ENCODE measurements at places on chromosomes 16 and 17.
A peak's percentile ranks its signal among the peaks of the same experiment; 100 is the strongest.

GRCh38 chr17:49193513-49194296, 16.7 kb downstream of the GNGT2 start:
- peak; percentile 72 for DNase-seq

DNA sequence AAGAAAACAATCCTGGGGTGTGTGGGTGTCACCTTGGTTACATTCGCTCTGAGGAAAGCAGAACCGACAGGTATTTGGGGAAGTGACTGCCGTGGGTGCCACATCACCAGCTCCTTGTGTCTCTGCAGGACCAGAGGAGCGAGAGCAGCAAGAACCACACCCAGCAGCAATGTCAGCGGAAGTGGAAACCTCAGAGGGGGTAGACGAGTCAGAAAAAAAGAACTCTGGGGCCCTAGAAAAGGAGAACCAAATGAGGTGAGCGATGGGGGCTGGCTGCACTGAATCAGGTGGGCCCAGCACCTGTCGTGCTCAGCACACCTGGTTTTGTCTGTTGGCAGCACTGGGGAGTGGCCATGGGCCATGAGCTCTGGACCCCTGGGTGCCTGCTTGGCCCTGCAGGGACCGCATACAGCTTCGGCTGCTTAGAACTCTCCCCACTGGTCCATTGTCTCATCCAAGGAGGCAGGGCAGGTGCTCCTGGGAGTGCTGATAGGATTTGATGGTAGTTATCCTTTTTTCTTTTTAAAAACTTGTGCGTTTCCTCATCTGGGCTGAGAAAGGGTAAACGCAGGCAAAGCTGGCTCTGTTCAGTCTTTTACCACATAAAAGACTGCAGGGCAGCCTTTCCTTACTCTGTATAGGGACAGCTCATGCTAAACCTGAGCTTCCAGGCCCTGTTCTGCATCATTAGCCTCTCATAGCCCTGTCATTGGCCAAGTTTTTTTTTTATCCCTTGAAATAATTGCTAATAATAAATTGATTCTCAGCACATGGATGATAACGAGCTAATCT, 29.4 kb downstream of the HMOX2 start:
- no peak for DNase-seq

- peak; percentile 97 for DNase-seq
Measured at GRCh38 chr16:68658341-68658973, 13.3 kb downstream of the CDH3 start.

GRCh38 chr17:34847938-34848337, 113.3 kb downstream of the CCT6B start:
- DNase-seq = no peak

GRCh38 chr17:15303851-15304250, 37.5 kb downstream of the TEKT3 start:
- no peak for DNase-seq

DNA sequence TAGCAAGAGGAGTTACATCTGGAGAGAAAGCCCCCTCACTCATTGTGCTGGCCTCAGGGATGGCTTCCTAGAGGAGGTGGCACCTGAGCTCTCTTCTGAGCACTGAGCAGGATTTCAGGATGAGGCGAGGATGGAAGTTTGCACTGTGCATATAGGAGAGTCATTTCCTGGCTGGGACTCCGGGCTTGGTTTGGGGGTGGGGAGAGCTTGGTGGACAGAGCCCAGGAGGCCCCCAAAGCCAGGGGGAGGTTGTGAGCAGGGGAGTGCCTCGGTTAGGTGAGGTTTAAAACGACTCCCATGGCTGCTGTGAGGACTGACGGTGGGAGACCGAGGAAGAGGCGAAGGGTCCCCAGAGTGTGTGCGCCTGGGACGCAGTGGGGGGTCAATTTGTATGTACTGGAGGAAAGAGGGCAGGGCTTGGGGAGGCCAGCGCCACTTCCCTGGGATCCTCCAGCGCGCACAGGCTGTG, 1.2 kb downstream of the CAMKK1 start:
- DNase-seq = peak; percentile 35

- DNase-seq = no peak
Measured at GRCh38 chr16:88456356-88457292, 3.5 kb downstream of the ZFPM1 start.

DNA sequence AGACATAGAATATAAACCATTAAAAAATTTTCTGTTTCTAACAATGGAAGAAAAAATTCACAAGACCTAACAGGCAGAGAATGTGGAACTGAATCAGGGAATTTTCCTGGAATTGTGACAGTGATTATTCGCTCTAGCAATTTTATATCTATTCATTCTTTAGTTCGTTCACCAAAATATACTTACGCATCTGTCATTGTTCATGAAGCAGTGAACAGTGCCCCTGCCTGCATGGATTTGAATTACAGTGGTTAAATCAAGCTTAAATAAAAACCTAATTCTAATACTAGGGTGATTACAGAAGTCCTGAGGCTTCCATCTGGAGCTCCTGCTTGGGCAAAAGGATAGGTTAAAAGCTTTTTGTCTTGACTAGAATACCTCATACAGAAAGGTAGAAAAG, 48.6 kb downstream of the ABCA8 start:
- DNase-seq = no peak

- no peak for DNase-seq
Measured at GRCh38 chr16:17301184-17301583, 169.6 kb downstream of the XYLT1 start.

DNA sequence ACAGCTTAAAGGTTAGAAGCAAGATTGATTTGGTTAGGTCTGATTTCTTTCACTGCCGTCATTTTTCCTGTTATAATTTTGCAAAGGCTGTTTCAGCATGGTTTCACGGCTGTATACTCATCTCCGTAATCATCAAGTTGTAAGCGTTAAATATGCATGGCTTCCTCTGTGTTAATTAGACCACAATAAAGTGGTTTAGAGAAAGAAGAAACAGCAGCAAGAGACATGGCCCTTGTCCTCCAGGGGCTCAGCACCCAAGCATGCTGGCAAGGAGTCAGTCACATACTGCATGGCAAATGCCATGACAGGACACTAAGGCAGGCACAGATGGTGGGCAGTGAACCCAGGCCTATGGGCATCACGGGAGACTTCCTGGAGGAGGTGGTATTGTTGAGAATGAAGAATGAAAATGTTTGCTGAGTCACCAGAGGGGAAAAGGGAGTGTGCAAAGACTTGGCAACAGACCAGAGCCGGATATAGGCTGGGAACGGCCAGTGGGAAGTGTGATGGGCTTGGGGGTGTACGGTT, 61.4 kb upstream of the PLCG2 start:
- no peak for DNase-seq

- no peak for DNase-seq
Measured at GRCh38 chr17:51045621-51046020, 75.0 kb downstream of the SPAG9 start.

- DNase-seq = no peak
Measured at GRCh38 chr17:40562838-40563219, 2.4 kb downstream of the CCR7 start.

DNA sequence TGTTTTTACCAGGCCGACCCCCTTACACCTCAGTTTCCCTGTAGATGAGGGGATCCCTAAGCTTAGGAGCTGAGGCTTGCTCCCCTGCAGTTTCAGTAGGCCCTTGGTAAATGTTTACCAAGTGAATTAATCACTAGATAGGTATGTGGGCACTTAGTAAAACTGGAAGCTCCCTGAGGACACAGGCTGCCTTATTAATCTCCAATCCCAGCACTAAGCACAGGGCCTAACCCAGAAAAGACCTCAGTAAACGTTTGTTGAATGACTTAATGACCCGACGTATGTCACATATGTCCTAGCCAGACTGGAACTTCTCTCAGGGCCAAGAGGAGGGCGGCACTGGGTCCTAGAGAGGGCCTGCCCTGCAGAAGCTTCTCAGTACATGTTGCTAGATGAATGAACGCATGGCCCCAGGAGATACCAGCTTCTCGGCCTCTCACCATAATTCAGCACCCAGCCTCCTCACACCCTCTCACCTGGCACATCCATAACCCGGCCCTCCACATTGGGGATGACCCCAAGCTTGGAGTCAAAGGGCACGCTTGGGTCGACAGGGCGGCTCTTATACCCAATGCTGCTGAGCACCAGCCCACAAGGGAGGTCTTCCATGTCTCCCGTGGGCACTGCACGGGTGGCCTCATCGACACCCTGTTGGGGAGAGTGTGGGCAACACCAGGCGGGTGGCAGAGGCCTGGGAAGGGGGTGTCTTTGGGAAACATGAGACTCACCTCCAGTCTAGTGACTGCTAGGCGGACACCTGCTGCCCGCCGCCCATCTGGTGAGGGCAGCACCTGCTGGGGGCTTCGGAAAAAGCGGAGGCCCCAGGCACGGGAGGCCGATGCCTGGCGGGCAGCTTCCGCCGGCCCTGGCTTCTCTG, 4.0 kb upstream of the GRIN2C start:
- peak; percentile 26 for DNase-seq

DNA sequence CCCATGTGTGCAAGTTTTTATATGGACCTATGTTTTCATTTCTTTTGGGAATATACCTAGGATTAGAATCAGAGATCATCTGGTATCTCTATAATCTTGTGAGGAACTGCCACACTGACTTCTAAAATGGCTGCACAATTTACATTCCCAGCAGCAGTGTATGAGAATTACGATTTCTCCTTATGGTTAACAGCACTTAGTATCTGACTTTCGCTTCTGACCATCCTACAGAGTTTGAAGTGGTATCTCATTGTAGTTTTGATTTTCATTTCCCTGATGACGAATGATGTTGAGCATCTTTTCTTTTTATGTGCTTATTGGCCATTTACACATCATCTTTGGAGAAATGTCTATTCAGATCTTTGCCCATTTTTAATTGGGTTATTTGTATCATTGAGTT, 10.0 kb downstream of the C16orf96 start:
- no peak for DNase-seq

DNA sequence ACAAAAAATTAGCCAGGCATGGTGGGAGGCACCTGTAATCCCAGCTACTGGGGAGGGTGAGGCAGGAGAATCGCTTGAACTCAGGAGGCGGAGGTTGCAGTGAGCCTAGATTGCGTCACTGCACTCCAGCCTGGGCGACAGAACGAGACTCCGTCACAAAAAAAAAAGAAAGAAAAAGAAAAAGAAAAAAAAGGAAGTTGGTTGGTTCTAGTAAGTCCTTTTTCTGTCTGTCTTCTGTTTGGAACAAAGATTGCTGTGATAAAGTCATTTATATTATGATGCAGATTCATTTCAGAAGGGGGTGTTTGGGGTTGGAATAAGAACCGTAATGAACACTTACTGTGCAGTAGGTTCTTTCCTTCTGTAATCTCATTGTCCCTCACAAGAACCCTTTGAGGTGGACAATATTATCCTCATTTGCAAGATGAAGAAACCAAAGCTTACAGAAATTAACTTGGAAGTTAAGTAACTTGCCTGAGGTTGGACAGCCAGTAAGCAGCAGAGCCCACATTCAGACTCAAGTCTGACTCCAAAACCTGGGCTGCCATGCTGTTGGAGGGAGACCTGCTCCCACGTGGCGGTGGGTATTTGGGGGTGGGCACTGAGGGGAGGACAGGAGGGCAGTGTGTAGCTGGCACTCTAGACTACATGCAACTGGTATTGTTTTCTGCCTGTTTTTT, 10.3 kb downstream of the MINK1 start:
- no peak for DNase-seq

DNA sequence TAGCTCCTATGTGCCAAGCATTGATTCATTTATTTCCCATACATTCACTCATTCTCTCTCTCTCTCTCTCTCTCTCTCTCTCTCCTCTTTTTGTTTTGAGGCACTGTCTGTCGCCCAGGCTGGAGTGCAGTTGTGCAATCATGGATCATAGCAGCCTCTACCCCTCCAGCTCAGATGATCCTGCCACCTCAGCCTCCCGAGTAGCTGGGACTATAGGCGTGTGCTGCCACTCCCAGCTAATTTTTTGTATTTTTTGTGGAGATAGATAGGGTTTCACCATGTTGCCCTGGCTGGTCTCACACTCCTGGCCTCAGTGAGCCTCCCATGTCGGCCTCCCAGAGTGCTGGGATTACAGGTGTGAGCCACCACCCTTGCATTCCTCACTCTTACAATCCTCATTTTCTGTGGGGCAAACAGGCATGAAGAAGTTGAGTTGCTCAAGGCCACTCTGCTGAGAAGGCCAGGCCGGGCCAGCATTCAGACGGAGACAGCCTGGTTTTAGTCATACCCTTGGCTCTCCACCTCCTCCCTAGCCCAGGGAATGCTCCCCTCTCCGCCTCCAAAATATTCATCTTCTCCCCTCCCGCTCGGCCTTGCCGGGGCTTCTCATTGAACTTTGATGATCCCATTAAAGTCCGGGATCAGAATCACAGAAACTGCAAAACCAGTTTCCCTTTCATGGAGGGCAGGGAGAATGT, 765 bp upstream of the PRM2 start:
- DNase-seq = no peak

DNA sequence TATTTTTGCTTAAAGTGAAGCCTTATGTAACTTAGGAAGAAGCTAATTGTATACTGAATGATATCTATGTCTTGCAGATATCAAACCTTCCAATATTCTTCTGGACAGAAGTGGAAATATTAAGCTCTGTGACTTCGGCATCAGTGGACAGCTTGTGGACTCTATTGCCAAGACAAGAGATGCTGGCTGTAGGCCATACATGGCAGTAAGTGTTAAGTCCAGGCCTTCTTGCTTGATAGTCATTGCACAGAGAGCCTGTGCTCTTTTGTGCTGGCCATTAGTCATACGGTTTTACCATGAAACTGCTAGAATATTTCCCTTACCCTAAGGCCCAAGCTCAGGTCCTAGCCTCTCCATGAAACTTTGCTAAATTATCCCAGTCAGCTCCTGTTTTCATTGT, 92.5 kb downstream of the MAP2K4 start:
- no peak for DNase-seq

DNA sequence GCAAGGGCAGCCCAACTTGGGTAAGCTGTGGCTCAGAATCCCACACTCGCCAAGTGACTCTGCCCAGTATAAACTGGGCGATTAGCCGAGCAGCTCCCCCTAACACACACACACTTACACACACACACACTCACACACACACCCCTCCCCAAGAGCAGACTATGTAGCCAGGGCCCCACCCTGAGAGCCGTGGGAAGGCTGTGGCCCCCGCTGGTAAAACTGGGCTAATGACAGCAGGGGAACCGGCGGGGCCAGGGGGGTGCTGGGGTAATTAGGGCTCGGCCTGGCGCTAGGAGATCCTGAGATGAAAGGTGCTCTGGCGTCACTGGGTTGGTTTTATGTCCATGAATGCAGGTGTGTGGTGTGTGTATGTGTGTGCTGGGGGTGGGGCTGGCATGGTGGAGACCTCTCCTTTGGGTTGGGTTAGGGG, 1.1 kb upstream of the THRA start:
- DNase-seq = no peak

GRCh38 chr16:34802848-34803599, 1343.6 kb downstream of the TP53TG3F start:
- DNase-seq = no peak
